Subcutaneous preadipocyte (primary cell): ENCODE measurements at places on chromosomes 2 and 18. TPM values are rescaled to one million over a fixed set of nuclear protein-coding genes. Genes with fewer than 3 reads are reported as not detected.

CAPN13 gene
- not detected in 2 replicates for total RNA-seq

FOXI3 gene
- total RNA-seq, result not detected in 2 replicates

GAL3ST2 gene
- not detected in 2 replicates for total RNA-seq

RPL37A gene
- 1,187 and 1,531 TPM in 2 replicates for total RNA-seq

RTTN gene
- 15.8 and 36.9 TPM in 2 replicates for total RNA-seq

CCDC142 gene
- 22.4 and 34.0 TPM in 2 replicates for total RNA-seq

SERPINB12 gene
- total RNA-seq, result not detected in 2 replicates

ATOH8 gene
- 5.5 and 7.7 TPM in 2 replicates for total RNA-seq

RTP5 gene
- total RNA-seq, result not detected in 2 replicates

PTPRN gene
- 0.98 and 1.5 TPM in 2 replicates for total RNA-seq

CD8A gene
- under 0.01 TPM in 1 of 2 replicates, not detected in the other for total RNA-seq

IRS1 gene
- 21.3 and 48.5 TPM in 2 replicates for total RNA-seq

NEU2 gene
- total RNA-seq, result not detected in 2 replicates

FIGN gene
- 1.1 and 1.6 TPM in 2 replicates for total RNA-seq

ANKRD29 gene
- 6.6 and 14.7 TPM in 2 replicates for total RNA-seq

FAM228A gene
- 0.98 TPM in 1 of 2 replicates, not detected in the other for total RNA-seq

KCNE4 gene
- total RNA-seq, result 0.73 and 1.6 TPM in 2 replicates

ALKAL2 gene
- not detected in 2 replicates for total RNA-seq

AQP4 gene
- not detected in 2 replicates for total RNA-seq

CCBE1 gene
- total RNA-seq, result 32.3 and 36.0 TPM in 2 replicates

GALNT5 gene
- 1.8 TPM in 2 replicates for total RNA-seq
